Fibroblast of upper back skin (primary cell): ENCODE measurements at places on chromosomes 11 and 22.

DNA sequence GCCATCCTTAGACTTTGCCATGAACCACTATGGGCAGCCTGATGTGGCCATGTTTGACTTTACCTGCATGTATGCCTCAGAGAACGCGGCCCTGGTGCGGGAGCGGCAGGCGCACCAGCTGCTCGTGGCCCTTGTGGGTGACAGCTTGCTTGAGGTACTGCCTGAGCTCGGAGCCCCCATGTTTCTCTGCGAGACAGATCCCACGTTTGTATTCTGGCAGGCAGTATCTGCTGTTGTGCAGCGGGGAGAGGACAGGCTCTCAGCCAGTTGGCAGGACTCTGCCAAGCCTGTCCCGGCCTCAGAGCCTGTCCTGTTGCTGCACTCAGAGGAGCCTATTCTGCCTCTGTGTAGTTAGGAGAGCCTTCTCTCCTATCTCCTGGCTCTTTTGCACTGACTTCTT, 109.9 kb downstream of the MICAL2 start:
- no peak for DNase-seq

GRCh38 chr11:122220321-122220720, 104.3 kb upstream of the BLID start:
- peak; percentile 69 for DNase-seq

DNA sequence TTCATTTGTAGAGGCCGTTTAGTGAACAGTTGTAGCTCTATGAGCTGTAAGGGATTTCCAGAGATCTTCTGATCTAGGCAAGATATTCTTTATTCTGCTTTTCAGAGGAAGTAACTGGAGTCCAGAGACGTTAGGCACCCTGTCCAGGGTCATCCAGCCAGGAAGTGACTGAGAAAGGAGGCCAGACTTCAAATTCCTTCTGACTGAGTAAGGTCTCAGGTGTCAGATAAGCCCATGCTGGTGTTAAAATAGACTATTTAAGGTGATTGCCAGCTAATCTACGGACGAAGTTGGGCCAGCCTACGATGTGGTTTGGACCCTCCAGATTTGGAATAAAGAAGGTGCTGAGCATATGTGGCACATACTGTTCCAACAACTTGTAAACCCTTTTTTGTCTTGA, 54.6 kb downstream of the GRIK4 start:
- DNase-seq, result no peak

GRCh38 chr11:47797633-47798032, 30.5 kb upstream of the FNBP4 start:
- DNase-seq, result peak; percentile 57

DNA sequence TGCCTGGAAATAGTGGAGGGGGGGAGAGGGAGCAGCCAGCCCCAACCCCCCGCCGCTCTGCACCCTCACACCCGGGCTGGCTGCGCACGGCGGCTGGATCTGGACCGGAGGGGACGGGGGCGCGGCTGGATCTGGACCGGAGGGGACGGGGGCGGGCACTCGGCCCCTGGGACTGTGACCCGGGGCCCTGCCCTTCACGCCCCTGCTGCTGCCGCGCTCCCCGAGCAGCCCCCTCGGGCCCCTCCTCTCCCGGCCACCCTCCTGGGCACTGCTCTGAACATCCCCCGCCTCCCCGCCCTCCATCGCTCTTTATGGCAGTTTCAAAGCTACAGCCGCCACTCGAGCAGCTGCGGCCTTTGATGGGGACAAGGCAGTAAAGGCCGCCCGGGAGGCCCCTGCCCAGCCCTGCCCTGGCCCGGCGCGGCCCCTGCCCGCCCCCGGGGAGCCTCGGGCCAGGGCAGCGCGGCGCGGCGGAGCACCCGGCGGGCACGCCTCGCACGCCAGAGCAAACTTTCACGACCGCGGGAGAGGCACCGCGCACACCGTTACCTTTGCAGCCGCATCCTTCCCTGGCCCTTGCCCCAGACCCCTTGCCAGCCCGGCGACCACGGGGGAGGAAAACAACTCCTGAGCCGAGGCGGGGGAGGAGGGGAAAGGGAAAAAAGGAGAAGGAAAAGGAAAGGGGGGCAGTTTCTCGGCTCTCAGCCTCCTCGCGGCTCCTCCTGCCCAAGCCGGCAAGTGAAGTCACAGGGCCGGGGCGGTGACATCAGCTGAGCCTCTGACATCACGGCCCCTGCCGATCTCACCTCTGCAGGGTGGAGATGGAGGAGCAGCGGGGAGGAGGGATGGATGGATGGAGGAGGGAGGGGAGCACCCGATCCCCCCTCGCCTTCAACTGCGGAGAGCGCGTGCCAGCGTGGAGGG, 13.1 kb upstream of the TCF20 start:
- peak; percentile 9 for DNase-seq

GRCh38 chr11:43699870-43700269, 19.3 kb downstream of the HSD17B12 start:
- DNase-seq, result no peak

DNA sequence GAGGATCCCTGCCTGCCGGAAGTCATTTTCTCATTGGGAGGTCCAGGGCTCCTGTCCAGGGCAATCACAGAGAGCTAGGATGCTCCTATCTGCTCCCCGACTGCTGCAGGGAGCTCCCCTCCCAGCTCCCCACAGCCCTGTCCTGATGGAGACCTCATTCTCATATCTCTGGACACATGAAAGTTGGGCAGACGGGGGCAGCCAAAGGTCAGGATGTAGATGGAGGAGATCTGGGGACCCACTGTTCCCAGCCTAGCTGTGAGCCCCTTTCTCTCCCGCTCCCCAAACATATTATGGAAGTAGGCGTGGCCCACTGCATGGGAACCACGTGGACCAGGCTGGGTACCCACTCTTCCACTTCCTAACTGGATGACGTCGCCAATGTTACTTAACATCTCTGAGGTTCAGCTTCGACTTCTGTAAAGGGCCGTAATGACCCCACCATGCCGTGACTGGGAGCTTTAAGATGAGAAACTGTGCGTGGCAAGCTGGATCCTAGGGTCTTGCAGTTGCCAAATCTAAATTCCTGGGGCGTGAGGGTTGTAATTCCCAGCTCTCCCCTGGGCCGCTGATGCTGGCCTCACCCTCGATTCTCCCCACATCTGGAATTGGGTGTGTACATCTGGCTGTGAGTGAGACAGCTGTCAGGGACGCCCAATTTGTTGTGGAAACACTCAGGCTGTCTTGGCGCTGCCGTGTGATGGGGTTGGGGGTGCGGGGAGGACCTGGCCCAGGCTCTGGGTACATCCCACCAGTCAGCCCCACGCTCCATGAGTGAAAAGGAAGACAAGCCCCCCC, 1.8 kb downstream of the CDC42EP2 start:
- DNase-seq, result peak; percentile 95

- no peak for DNase-seq
Observed at GRCh38 chr11:111603611-111604130, 1.4 kb downstream of the SIK2 start.

DNA sequence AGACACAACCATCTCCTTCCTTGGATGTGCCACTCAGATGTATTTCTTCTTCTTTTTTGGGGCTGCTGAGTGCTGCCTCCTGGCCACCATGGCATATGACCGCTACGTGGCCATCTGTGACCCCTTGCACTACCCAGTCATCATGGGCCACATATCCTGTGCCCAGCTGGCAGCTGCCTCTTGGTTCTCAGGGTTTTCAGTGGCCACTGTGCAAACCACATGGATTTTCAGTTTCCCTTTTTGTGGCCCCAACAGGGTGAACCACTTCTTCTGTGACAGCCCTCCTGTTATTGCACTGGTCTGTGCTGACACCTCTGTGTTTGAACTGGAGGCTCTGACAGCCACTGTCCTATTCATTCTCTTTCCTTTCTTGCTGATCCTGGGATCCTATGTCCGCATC, 489 bp downstream of the OR10A4 start:
- DNase-seq, result no peak

DNA sequence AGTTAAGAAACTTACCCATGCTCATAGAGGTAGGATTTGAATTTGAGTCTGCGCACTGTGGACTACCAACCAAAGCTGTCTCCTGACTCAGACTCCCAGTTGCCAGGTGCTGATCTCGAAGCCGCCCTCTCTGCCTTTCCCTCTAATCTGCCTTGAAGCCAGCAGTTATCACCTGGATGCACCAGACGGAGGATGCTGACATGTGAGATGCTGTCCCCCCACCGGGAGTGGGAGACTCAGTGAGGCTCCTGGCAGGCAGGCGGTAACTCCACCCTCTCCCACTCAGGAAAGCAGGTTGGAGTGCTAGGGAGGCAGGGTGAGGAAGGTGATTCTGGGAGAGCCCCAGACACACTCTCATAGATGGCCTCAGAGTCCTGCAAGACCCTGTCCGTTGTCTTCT, 40.4 kb downstream of the KIAA1671 start:
- no peak for DNase-seq

DNA sequence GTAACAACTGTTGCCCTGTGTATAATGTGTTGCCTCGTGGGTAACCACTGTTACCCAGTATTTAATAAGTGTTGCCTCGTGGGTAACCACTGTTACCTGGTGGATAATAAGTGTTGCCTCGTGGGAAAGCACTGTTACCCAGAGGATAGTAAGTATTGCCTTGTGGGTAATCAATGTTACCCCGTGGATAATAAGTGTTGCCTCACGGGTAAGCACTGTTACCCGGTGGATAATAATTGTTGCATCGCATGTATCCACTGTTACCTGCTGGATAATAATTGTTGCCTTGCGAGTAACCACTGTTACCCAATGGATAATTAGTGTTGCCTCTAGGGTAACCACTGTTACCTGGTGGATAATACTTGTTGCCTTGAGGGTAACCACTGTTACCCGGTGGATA, 17.1 kb upstream of the NXPE4 start:
- no peak for DNase-seq

GRCh38 chr11:76911415-76911808, 50.7 kb downstream of the ACER3 start:
- DNase-seq, result no peak

DNA sequence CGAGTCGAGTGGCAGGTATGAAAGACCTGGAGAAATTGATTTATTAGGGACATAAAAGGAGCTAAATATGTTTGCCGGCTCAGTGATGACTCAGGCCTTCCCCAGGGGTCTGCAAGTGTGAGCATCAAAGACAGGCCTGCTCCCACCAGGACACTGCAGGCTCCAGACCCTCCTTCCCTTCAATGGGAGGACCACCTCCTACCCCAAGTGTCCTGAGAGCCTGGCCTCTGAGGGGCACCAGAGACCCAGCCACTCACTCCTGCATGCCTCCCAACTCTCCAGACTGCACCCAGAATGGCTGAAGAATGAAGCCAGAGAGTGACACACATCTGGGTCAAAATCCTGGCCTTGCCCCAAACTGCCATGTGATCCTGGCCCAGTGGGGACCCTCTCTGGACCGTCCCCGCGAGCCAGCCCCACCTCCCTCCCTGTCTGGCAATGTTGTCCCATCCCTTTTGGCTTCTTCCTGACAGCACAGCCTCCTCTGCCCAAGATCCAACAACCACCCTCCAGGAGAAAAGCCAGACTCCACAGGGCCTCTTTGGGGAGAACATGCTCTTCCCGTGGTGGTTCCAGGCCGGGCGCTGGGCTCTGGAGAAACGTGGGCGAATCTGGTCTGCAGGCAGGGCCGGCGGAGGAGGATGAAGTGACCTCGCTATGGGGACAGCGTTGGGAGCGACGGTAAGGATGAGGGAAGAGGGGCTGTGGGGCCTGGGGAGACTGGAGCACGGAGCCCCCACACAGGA, 36.2 kb downstream of the CYTH4 start:
- no peak for DNase-seq

- peak; percentile 33 for DNase-seq
Observed at GRCh38 chr11:118746988-118747585, 43.9 kb downstream of the DDX6 start.

- DNase-seq, result no peak
Observed at GRCh38 chr22:36936362-36937116, 23.1 kb downstream of the CSF2RB start.

DNA sequence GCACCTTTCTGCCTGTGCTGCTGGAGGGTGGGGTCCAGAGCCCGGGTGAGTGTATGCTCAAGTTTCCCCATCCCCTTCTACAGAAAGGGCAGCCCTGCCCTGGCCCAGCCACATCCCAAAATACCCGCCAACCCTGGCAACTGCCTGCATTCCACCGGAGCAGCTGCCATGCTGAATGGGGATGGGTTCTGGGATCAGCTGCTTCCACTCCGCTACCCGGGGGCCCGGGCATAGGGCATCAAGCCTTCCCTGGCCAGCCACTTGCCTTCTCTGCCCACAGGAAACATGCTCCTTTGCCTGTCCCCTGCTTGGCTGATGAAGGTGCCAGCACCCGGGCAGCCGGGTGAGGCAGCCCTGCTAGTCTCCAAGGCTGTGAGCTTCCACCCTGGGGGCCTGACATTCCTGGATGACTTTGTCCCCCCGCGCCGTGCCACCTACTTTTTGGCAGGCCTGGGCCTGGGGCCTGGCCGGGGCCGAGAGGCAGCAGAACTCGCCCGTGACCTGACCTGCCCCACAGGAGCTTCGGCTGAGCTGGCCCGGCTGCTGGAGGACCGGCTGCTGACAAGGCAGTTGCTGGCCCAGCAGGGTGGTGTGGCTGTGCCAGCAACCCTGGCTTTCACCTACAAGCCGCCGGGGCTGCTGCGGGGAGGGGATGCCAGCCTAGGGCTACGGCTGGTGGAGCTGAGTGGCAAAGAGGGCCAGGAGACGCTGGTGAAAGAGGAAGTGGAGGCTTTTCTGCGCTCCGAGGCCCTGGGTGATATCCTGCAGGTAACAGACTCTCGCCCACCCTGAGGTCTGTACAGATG, 3.2 kb downstream of the CARNS1 start:
- DNase-seq, result no peak

DNA sequence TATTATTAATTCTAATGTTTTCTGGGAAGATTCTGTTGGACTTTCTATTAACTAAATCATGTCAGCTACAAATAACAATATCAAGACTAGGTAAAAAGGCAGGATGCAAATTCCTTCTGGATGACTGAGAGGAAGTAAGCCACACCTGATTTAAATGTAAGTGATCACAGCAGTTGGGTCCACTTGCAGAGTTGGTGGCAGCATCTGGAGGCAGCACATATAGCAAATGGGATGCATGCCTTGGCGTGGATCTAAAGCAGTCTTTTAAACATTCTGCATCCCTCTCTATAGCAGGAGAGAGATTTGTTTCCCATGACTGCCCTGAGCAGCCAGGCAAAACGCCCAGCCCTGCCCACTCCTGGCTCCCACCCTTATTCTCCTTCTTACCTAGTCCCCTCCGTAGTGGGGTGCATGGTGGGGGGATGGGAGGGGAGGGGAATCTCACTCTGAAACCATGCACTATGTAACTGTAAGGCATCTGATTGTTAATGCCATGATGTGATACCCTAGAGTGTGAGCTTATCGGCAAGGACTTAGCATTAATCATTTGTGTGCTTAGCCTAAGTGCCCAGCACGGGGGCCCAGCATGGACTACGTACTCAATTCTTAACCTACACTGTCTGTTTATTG, 130.3 kb downstream of the EFCAB6 start:
- no peak for DNase-seq

- no peak for DNase-seq
Observed at GRCh38 chr11:118894192-118894591, 10.5 kb downstream of the CXCR5 start.

- DNase-seq, result peak; percentile 84
Observed at GRCh38 chr22:33519071-33519973, 401.0 kb downstream of the LARGE1 start.

GRCh38 chr11:77118086-77118485, 10.0 kb upstream of the MYO7A start:
- no peak for DNase-seq
